ENCODE measurements at places on chromosomes 6 and 20.

DNA sequence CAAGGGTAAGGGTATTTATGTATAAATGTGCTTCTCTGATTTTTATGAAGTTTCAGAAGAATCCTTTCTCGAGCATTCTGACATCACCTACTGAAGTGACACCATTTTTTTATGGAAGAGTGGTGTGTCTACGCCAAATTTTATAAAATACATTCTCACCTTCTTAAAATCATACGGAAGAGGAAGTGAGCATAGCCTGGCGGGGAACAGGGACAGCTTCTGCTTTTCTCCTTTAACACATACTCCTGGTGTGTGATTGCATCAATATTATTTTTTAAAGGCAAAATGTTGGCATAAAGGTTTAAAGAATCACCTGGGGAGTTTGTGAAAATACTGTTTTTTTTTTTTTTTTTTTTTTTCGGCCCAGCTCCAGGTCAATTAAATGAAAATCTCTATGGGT lies 733.6 kb upstream of the MAN1A1 start:
- DNase-seq, result no peak

DNA sequence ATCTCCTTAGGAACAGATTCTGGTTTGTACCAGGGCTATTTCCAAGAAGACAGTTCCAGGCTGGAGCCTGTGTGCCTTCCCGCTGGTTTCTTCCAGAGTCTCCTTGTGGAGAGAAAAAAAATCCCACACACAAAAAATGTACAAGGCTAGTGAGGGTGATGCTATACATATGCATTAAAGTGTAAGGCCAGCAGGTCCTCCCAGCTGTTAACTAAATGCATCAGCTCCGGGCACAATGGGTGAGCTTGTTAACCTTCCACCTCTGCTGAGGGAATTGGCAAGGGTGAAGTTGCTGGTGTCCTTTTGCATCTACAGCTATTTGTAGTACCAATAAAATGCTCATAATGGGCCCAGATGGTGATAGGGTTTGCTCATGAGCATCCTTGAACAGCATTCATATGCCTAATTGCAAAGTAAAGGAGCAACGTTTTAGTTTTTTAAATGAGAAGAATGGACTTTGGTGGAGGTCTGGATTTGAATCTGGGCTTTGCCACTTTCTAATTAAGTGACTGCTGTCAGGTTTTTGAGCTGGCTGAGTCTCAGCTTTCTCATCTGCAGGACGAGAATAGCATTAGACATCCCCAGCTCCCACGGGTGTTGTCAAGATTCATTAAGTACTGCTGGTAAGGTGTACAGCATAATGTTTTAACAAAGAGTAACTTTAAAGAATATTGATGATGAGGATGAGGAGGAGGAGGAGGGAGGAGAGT lies 361.8 kb downstream of the QKI start:
- DNase-seq, result no peak

DNA sequence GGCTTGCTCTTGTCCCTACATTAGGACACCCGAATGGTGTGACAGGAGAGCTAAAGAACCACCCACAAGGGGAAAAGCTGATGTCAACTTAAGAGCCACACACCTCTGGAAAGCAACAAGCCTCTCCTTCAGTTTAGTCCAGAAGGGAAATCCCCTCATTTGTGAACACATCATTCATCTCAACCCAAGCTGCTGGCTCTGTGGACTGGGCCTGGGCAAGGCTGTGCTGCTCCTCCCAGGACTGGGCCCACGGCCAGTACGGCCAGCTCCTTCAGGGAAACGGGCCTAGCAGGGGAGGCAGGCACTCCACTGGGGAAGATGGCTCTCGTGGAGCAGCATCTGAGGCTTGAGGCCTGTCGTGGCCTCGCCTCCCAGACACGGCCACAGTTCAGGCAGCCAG lies 12.8 kb upstream of the SLC4A11 start:
- DNase-seq, result no peak

- DNase-seq, result no peak
These were observed 1.4 kb downstream of the RAET1E start for GRCh38 chr6:149896491-149896890.

GRCh38 chr20:1861347-1861976 lies 33.7 kb upstream of the SIRPA start:
- no peak for DNase-seq

All from left forelimb (tissue), 1 donor.